Left ventricle myocardium inferior (tissue), 1 donor: ENCODE measurements at places on chromosomes 11 and 22.

DNA sequence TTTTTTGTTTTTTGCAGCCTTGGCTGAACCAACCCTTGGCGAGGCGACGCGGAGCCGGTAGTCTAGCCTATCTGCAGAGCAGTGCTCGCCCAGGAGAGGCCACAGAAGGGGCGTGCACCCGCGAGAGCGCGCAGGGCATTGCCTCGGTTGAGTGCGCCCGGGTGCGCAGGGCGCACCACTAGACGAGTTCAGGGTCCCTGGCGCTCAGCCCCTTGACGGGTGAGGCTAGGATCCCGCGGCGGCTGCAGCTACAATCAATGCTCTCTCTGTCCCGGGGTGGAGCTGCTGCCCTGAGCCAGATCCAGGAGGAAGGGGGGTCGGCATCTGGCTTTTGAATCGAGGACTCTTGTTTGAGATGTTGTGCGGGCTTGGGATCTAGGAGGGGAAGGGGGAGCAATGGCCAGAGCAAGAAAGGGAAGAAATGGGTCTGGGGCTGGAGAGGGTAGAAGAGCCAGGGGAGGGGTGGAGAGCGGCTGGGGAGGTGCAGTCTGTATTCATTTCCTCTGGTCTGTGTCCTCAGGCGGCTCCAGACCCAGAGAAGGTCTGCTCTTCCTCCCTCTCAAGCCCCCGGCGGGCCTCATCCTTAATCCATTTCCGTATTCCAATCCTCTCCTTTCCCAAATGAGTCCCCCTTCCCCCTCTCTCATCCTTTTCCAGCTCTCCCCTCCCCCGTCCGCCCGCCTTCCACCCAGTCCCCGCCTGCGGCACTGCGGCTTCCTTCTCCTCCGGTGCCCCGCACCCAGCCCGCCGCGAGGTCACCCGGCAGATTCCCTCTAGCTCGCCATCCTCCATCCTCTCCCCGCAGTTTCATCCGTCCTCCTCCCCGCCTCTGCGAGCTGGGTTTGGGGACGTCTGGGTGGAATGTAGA lies 797 bp downstream of the THY1 start:
- peak overlapping the region; percentile 62 for H3K4me3 ChIP-seq
- H3K36me3 ChIP-seq = no peaks in the 10 kb centered on the region
- H3K4me1 ChIP-seq = peaks cover 25% of the 10 kb centered on the region
- peaks cover 82% of the 10 kb centered on the region for H3K27me3 ChIP-seq
- H3K27ac ChIP-seq = no peak overlapping the region
- DNase-seq = no peak

DNA sequence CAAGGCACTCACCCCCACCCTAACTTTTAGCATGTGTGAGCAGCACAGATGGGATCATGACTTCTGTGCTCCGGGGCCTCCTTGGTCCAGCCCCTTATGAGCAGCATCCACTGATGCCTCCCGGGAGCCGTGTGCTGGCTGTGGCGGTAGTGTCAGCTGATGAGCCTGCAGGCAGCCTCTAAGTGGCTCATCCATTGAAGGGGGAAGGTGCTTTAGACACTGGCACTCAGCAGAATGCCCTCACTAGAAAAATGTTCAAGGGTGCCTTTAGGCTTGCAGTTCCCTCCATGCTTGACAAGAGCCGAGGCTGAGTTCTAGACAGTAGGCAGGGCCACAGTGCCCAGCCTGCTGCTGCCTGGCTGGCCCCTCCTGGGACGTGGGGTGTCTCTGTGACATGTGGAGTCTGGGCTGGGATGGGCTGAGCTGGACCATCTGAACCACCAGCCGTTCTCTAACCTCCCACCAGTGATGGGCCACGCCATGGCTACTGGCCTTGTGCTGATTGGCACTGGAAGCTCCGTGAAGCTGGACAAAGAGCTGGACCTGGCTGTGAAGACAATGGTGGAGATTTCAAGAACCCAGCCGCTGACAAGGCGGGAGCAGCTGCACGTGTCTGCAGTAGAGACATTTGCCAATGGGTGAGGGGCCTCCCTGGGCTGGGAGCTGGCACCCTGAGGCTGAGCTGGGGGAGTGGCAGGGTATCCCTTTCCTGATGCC lies 5.8 kb downstream of the TTC38 start:
- H3K4me1 ChIP-seq = peaks cover 21% of the 10 kb centered on the region
- H3K36me3 ChIP-seq = peaks cover 70% of the 10 kb centered on the region
- no peak overlapping the region for H3K4me3 ChIP-seq
- no peaks in the 10 kb centered on the region for H3K27me3 ChIP-seq

DNA sequence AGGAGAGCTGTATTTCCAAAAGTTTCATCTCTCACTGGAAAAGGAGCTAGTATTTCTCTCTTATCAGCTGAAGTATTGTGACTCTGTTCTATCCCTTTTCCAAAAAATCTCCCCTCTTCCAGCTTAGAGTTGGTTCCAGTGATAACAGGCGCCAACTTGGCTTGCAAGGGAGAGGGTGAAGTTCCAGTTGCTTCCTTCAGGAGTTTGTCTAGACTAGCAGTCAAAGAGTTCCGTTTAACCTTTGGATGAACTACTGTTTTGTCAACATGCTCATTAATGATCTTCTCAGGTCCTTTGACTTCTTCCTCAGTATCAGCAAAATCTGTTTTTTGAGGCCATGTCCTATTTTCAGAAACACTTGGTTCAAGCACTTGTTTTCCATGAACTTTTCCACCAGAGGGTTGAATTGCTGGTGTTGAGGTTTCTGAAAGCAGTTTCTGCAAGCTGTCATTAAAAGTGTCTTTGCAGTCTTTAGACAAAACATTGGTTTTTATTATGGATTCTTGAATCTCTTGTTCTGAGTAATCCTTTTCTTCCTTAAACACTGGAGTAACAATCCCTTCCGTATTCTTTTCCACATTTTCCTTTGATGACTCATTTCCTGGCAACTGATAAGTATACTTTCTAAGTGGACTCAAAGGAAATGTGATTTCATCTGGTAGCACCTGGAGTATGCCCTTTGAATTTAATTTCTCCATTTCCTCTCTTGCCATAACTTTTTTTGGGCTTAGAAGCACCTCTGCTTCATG lies 39.7 kb upstream of the CCDC89 start:
- H3K27me3 ChIP-seq = no peaks in the 10 kb centered on the region
- DNase-seq = no peak
- peaks cover 24% of the 10 kb centered on the region for H3K4me1 ChIP-seq
- peak overlapping the region; percentile 22 for H3K27ac ChIP-seq
- H3K4me3 ChIP-seq = no peak overlapping the region
- no peaks in the 10 kb centered on the region for H3K36me3 ChIP-seq

- peaks cover 72% of the 10 kb centered on the region for H3K4me1 ChIP-seq
- H3K27me3 ChIP-seq = no peaks in the 10 kb centered on the region
- no peak for DNase-seq
- H3K36me3 ChIP-seq = no peaks in the 10 kb centered on the region
- peak overlapping the region; percentile 62 for H3K27ac ChIP-seq
These were observed 63.4 kb downstream of the GALNT18 start for GRCh38 chr11:11558396-11558795.

DNA sequence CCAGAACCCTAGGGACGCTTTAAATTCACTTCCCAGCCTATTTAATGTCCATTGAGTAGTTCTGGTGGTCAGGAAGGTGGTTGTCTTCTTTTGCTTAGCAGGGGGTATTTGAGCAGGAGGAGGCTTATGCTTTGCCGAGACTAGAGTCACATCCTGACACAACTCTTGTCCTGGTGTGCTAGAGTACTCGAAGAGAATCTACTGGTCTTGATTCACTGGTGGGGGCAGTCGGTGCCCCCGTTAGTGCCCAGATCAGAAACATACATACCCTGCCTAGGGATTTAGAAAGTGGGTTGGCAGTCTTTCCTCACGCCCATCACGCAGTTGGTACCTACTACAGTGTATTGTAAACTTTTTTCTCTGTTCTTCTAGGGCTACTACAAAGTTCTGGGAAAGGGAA lies 2.7 kb downstream of the RPL27A start:
- no peak for DNase-seq
- H3K4me3 ChIP-seq = no peak overlapping the region
- no peak overlapping the region for H3K27ac ChIP-seq
- no peaks in the 10 kb centered on the region for H3K27me3 ChIP-seq
- peaks cover 60% of the 10 kb centered on the region for H3K4me1 ChIP-seq
- peaks cover 38% of the 10 kb centered on the region for H3K36me3 ChIP-seq

DNA sequence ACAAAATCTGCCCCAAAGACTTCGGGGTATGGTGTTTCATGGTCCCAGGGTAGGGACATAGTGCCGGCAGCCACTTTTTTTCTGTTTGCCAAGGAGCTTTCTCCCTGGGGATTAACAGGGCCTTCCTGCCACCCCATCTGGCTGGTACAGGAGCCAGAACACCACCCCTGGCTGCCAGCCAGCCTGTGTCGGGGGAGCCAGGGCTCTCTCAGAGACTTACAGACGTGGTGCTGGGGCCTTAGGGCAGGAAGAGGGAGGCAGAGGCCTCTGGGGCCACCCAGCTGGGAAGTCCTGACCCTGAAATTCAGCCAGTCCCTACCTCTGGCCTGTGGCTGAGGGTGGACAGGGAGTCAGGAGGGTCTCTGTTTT lies 52.4 kb upstream of the CDON start:
- H3K36me3 ChIP-seq = no peaks in the 10 kb centered on the region
- H3K27me3 ChIP-seq = no peaks in the 10 kb centered on the region
- peak; percentile 81 for DNase-seq
- peak overlapping the region; percentile 27 for H3K4me3 ChIP-seq
- H3K27ac ChIP-seq = peak overlapping the region; percentile 91

- DNase-seq = no peak
- H3K4me1 ChIP-seq = no peaks in the 10 kb centered on the region
- H3K4me3 ChIP-seq = no peak overlapping the region
- H3K36me3 ChIP-seq = no peaks in the 10 kb centered on the region
- H3K27ac ChIP-seq = no peak overlapping the region
These were observed 70.5 kb upstream of the FAT3 start for GRCh38 chr11:92154110-92154509.
